ENCODE measurements at places on chromosomes 6 and 20.

DNA sequence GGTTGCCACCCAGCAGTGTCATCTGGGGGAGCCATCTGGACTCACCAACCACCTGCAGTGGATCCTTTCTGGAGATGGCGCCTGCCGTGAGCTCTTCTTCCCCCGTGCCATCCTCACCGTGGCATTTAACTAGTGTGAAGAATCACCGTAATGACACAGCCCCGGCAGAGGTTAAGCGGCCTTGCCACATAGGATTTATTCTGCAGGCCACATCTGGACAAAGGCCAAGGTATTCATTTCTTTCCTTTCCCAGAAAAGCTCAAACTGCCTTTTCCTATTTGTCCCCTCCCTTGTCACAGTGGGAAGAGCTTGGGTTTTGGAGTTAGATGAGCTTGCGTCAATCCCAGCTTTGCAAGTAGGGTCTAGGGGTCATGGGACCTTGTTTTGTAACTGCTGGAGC, 88.4 kb downstream of the PXDC1 start:
- no peak for DNase-seq

- DNase-seq: no peak
Observed at GRCh38 chr6:130105996-130106704, 87.8 kb downstream of the L3MBTL3 start.

GRCh38 chr6:125722886-125723285, 26.5 kb upstream of the HEY2 start:
- no peak for DNase-seq

DNA sequence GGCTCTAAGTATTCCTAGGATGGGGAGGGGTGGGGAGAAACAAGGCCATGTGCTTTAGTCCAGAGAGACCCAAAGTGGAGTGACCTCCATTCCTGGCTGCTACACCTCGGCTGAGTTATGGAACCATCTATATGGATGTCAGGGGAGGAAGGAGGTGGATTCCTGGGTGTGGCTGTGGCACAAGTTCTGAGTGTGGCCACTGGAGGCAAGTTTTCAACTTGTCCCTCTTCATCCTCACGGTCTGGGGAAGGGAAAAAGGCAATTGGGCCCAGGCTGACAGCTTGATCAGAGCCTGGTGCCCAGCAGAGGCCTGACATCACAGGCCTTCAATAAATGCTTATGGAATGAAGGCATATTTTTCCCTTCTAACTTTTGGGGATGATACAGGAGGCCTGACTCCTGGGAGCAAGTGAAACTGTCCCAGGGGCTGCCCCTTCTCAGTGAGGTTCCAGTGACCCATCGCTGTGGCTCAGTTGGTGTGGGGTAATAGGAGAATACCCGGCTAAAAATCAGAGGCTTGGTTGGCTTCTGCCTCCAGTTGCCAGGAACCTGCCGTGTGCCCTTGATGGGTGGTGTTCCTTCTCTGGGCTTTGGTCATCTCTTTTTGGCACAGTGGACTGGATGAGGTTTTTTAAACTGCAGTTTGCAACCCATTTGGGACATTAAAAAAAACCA, 1.8 kb upstream of the ITPR3 start:
- DNase-seq: no peak

- no peak for DNase-seq
Observed at GRCh38 chr6:37630281-37630799, 67.3 kb downstream of the MDGA1 start.

DNA sequence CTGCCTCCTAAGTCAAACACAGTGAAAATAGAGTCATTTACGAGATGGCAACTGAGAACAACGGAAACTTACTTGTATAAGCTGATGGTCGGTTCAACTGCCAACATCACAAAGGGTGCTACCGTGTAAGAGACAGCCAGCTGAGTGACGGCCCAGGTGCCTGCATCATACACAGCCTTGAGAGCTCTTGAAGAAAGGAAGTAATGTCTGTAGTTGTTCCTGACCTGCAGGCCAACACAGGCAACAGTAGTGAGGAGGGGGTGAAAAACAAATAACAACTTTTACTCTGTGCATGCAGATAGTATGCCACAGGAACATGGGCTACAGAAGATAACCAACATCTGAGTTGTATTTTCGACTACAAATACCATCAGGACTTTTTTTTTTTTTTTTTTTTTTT, 102.7 kb downstream of the MBOAT1 start:
- no peak for DNase-seq

- DNase-seq: no peak
Observed at GRCh38 chr6:48765352-48765961, 654.5 kb upstream of the PTCHD4 start.

- no peak for DNase-seq
Observed at GRCh38 chr6:124029567-124029966, 225.9 kb downstream of the NKAIN2 start.
